ENCODE measurements at places on chromosomes 2 and 18.

DNA sequence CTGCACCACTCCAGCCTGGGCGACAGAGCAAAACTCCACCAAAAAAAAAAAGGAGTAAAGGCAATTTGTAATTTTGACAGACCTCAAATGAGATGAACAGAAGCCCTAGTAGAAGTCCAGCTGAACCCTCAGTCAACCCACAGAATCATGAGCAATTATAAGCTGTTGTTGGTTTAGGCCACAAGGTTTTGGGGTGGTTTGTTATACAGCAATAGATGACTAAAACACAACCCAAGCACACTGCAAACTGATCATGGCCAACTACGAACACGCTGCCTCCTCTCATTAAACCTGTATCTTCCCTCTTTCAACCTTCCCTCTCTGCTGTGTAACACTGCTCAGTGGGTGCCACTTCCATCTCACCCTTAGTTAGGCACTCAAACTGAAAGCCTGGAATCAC lies 22.1 kb downstream of the AAK1 start:
- DNase-seq = no peak

- no peak for DNase-seq
Measured at GRCh38 chr2:128635361-128635900, 316.8 kb upstream of the HS6ST1 start.

GRCh38 chr18:3453540-3454364 lies 3.8 kb downstream of the TGIF1 start:
- no peak for DNase-seq

DNA sequence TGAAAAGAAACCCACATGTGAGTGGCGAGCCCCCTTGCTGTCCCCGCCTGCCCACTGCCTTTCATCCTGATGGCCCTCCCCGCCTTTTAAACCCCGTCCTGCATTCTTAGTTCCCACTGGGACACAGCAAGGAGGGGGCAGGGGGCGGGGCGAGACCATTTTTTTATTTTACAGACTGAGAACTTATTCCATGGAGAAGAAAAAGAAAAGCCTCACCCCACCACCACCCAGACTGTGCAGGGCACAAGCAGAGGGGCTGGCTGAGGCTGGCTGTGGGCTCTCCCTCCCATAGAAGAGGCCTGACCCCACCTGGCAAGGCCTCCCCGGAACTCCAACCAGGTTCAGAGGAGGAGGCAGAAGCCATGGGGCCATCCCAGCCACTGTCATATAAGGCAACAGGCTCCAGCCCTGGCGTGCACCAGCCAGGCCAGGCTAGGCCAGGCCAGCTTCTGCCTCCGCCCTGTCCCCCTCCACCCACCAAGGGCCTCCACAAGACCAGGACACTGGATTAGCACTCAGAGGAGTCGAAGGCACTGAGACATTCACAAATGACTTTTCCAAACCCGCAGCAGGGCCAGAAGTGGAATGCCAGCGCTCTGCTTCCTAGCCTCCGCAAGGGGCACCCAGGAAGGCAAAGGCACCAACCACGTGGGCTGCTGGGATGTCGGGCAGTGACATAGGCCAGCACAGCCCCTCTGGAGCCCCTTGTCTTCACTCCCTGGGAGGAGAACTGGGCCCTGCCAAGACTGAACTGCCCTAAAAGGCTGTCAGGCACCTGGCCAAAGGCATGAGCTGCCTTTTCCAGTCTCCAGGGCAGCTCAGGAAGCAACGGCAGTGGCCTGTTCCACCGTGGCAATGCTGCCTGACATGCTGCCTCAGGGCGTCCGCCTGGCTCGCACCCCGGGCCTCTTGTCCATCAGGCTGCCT lies 37.5 kb upstream of the SEMA4C start:
- no peak for DNase-seq

DNA sequence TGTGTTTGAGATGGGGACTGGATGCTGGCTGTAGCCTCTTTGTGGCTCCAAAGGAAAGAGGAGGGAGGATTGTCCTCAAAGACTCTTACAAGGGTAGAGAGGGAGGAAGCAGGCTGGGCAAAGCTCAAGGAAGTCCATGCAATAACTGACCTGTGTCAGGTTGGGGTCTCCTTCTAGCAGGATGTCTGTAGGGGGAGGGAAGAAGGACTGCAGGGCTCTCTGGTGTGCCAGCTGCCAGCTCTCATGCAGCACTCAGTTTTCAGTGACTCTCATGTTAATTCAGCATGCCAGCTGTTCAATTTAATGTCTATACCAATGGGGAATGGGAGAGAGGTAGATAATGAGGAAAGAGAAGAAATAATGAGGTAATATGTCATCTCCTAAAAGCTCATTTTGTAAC lies 85.3 kb upstream of the RANBP2 start:
- DNase-seq = no peak

All from natural killer cell treated with Interleukin-12 subunit alpha and Interleukin-12 subunit beta and Interleukin-15 and Interleukin-18, amount 100 ng/mL, for 72 hours (primary cell).